NB4 (cell line): ENCODE measurements at places on chromosomes 13 and 19.

DNA sequence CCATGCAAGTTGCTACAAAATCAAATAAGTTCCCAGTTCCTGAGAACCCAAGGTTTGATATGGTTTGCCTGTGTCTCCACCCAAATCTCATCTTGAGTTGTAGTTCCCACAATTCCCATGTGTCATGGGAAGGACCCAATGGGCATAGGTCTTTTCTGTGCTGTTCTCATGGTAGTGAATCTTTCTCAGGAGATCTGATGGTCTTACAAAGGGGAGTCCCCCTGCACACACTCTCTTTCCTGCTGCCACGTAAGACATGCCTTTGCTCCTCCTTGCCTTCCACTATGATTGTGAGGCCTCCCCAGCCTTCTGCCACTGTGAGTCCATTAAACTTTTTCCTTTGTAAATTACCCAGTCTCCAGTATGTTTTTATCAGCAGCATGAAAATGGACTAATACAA, 28.5 kb upstream of the TSHZ3 start:
- no peak for DNase-seq

DNA sequence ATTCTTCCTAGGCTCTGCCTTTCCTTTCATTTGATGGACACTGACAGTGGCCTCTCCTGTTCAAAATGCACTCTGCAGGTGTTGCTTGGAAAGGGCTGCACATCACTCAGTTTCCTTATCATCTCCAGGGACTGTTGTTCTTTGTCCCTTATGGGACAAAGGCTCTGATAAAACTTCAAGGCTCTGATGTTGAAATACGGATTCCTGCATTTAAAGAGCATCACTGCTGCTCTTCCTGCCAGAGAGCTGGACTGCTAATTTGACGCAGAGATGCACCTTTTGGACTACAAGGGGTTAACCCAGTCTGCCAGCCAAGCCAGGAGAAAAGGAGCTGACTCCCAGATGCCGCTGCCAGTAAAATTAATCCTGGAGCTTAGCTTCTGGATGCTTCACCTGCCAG, 952.1 kb downstream of the DIAPH3 start:
- no peak for DNase-seq

- no peak for DNase-seq
Measured at GRCh38 chr19:45616704-45617017, 14.6 kb upstream of the GPR4 start.

DNA sequence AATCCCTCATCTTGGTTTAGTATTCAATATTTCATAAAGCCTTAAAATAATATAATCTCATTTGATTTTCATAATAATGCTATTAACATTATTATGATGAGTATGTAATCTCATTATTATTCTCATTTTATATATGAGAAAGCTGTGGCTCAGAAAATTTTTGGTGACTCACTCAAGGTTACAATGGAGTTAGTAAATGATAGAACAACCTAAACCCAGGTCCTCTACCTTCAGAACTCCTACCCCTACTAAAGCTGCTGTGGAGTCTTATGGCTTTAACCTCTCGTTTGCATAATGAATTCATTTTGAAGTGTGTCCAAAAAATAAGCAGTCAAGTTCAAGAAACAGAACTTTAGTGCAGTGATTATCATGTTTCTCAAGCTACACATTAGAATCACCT, 226.3 kb downstream of the TBC1D4 start:
- no peak for DNase-seq

- DNase-seq, result peak; percentile 52
Measured at GRCh38 chr13:25980255-25980654, 71.6 kb downstream of the SHISA2 start.

- DNase-seq, result no peak
Measured at GRCh38 chr19:49165865-49166301, 8.3 kb downstream of the TRPM4 start.

- DNase-seq, result no peak
Measured at GRCh38 chr19:48487544-48487943, 18.4 kb downstream of the CYTH2 start.
